Naive B cell (primary cell): ENCODE measurements at places on chromosomes 6 and 20.

GRCh38 chr6:142307963-142308748 is 6.3 kb downstream of the ADGRG6 start:
- DNase-seq = no peak

- no peak for DNase-seq
Measured at GRCh38 chr6:187210-187861, 105.0 kb upstream of the DUSP22 start.

DNA sequence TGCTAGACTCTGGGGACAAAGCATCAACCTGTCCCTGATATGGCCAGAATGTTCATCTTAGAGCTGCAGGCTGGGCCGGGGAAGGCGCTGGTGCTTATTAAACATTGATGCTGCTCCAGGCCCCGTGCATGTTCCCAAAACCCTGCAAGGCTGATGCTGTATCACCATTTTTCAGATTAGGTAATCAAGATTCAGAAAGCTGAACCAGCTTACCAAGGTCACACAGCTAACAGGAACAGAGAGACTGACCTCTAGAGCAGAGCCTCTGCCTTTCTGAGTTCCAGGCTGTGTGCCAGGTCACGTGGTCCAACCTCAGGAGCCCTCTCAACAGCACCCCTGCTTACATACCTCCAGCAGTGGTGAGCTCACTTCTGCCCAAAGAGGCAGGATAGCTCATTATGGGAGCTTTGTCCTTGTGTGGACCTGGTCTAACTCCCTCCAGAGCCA is 16.1 kb upstream of the VSTM2L start:
- DNase-seq = no peak

- no peak for DNase-seq
Measured at GRCh38 chr6:137487181-137487868, 6.9 kb downstream of the OLIG3 start.

- no peak for DNase-seq
Measured at GRCh38 chr6:32200711-32201475, 8.4 kb upstream of the GPSM3 start.

GRCh38 chr6:34020807-34021553 is 124.9 kb downstream of the GRM4 start:
- DNase-seq = no peak

GRCh38 chr6:100457311-100457990 is 7.3 kb downstream of the SIM1 start:
- no peak for DNase-seq

DNA sequence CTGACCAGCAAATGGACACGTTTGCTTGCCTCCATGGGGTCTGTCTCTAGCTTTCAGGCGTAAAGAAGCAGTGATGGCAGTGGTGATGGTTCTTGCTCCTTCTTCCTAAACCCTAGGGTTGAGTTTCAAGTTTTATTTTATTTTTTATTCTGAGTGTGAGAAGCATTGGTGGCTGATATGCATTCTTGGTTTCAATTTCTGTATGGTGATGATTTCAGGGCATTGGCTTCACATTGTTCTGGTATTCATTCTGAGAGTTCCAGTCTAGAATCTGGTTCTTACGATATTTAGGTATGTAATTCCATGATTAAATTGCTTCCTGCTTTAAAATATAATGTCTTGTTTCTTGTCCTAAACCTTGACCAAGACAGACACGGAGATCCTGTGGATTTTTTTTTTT is 444.5 kb upstream of the IMPG1 start:
- no peak for DNase-seq

DNA sequence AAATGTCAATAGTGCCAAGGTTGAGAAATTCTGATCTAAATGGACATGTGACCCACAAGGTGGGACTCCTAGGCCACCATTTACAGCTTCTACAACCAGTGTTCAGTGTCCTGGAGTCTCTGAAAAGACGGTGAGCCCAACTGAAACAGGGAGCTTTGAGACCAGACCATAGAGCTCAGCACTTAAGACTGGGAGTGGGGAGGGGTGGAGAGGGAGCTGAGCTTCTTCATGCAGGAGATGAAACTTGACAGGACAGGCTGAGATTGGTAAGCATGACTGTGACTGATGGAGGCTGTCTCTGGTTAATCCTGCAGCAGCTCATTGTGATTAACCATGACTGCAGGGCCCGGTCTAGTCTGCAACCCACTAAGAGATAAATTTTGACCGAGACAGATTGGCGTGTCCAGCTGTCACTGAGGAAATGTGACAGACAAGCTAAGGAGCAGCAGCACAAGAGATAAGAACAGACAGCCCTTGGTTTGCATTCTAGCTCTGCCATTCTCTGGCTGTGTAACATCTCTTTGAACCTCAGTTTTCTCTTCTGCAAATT is 1.4 kb upstream of the AAR2 start:
- no peak for DNase-seq

DNA sequence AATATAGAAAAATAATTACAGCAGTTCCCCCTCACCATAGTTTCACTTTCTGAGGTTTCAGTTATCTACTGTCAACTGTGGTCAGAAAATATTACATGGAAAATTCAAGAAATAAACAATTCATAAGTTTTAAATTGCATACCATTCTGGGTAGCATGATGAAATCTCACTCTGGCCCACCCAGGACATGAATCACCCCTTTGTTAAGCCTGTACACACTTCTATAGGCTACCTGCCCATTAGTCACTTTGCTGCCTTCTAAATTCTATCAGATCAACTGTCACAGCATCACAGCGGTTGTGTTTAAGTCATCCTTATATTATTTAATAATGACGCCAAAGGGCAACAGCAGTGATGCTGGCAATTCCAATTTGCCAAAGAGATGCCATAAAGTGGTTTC is 140.3 kb upstream of the RUNX2 start:
- no peak for DNase-seq

DNA sequence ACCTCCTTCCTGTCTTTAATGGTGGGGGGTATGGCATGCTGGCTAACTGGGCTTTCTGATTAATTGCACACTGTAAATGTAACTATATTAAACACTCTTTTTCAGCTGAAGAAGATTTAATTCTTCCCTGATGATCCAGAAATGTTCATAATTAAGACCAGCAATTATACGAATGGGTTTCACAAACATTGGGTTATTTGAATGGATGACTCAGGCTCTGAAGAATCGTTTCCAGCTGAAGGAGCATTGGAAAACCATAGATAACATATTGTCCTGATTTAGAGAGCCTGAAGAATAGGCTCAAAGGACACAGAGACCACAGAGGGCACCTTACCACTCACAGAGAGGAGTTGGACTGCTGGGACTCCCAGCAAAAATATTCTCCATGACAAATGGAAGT is 130.7 kb upstream of the SSTR4 start:
- DNase-seq = no peak

GRCh38 chr6:45661661-45662060 is 283.9 kb upstream of the SUPT3H start:
- no peak for DNase-seq

- no peak for DNase-seq
Measured at GRCh38 chr6:99309557-99309956, 39.9 kb downstream of the FAXC start.

GRCh38 chr6:100336876-100337275 is 127.8 kb downstream of the SIM1 start:
- DNase-seq = no peak

DNA sequence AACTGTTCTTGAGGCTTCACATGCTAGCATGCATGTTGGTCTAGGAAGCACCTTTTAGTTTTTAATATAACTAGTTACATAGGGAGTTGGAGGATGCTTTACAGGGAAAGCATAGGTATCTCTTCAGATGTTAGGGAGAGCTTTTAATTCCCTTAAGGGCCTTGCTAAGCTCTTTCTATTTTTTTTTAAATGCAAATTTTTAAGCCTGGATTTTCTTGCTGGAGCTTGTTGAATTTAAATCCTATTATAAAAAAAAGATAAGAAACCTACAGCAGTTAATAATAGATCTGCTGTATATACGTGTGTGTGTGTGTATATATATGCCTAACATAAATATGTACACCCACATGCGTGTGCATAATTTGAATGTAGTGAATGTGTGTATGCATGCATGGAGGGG is 79.0 kb downstream of the FIG4 start:
- DNase-seq = no peak

DNA sequence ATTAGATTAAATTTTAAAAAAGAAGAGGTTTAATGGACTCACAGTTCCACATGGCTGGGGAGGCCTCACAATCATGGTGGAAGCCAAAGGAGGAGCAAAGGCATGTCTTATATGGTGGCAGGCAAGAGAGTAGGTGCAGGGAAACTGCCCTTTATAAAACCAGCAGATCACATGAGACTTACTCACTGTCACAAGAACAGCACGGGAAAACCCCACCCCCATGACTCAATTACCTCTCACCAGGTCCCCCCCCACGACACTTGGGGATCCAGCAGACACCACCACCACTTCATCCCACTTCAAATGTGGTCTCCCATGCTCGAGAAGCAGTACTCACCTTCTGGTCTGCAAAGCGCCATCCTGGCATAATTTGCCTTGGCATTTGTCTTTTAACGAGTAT is 24.6 kb downstream of the MTFR2 start:
- DNase-seq = no peak

DNA sequence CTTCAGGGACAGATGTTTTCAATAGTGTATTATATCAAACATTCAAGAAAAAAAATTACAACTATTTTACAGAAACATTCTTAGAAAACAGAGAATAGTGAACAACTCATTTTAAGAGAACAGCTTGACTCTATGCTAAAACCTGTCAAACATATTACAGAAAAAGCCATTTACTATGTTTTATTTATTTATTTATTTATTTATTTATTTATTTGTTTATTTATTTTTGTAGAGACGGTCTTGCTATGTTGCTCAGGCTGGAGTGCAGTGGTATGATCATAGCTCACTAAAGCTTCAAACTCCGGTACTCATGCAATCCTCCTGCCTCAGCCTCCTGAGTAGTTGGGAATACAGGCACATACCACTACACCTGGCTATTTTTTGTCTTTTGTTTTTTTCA is 317.9 kb upstream of the HTR1E start:
- no peak for DNase-seq

DNA sequence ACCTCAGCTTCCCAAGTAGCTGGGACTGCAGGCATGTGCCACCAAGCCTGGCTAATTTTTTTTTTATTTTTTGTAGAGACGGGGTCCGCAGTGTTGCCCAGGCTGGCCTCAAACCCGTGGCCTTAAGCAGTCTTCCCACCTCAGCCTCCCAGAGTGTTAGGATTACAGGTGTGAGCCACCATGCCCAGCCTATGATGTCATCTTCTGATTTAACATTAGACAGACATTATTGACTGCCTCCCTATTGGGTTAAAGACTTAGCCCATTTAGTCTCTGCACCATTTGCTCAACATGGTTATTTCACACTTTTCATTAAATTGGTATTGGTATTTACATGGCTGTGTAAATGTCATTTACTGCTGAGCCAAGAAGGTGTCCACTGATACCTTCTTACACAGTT is 46.1 kb downstream of the DEK start:
- no peak for DNase-seq

DNA sequence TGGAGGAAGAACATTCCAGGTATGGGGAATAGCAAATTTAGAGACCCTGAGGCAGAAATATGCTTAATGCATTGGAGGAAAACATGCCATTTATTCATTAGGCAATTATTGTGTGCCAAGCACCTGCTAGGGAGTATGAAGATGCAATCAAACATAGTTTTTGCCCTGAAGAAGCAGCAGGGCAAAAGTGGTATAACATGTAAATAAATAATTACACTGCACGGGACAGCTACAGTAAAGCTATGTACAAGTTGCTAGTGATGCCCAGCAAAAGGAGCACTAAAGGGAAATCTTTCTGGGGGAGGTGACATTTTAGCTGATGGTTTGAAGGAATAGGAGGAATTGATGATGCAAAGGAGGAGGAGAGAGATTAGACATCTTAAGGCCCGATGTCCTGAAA is 624 bp upstream of the TJAP1 start:
- DNase-seq = no peak

DNA sequence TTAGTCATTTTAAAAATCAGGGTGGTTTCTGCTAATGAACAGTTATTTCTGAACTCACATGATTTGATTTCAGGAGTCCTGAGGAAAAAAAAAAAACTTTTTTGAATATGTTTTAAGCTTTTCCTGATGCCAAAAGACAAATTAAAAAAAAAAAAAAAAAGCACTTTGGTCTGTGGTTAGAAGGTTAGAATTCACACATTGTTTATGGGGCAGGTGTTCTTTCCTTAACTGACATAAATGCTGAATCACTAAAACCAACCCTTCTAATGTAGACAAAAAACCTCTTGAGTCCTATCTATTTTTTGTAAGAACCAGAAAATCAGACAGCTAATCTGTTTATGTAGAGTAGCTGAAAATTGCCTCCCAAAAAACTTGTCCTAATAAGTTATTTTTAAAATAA is 20.4 kb downstream of the THEMIS start:
- DNase-seq = no peak

DNA sequence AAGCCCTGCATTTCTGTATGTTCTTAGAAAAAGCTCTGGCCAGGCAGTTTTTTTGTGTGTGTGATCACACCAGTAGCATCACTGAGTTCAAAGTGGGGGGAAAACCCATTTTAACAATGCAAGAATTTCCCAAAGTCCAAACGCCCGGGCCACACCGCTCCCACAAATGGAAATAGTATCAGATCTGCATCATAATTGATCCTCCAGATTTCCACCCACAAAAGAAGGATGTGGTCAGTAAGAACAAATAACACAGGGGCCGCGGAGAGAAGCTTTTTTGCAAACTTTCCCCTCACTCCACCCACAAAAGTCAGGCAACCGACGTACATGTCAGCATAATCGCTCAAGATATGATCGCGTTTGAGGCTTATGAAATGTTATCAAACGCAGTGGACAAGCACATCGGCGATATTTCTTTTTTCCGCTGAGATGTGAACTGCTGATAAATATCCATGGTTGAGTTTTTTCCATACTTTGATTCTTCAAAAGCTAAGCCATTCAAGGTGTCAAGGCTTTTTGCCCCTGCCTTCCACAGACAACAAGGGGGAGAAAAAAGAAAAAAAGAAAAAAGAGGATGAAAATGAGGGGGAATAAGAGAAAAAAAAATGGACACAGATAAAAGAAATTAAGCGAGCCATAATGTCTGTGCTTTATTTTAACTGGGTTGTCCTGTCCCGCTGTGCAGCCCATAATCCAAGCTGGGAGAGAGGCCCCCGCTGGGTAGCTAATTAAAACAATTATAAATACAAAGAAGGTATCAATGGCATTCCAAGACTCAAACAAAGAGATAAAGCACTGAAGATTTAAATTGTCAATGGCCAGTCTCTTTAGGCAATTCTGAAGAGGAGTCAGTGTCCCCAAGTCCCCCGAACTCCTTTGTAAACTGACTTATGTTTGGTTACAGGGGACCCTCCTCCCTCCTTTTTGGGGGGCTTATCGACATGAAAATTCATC is 143.5 kb downstream of the ZFP64 start:
- no peak for DNase-seq

- no peak for DNase-seq
Measured at GRCh38 chr6:104381907-104382306, 477.8 kb downstream of the HACE1 start.

- no peak for DNase-seq
Measured at GRCh38 chr6:169160091-169160854, 93.4 kb downstream of the THBS2 start.

DNA sequence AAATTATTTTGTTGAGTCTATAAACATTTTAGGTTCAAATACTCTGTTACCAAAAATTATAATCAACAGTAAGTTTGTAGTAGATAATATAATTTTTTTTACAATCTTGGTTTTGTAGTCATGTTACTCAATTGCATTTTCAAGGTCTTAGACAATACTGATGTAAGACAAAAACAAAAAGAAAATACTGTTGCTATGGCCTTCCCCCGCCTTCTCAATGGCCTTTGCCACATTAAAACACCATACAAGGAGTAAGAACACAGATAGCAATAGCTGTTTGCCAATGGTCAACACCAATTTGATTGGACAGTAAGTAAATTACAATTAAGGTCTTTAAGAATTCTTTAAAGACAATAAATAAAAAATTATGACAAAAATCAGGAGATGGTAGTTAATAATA is 450.2 kb downstream of the CDC5L start:
- no peak for DNase-seq

GRCh38 chr6:168624948-168625347 is 184.0 kb downstream of the SMOC2 start:
- no peak for DNase-seq
